Left colon (tissue), 2 donors: ENCODE measurements at places on chromosomes 5 and 9.

DNA sequence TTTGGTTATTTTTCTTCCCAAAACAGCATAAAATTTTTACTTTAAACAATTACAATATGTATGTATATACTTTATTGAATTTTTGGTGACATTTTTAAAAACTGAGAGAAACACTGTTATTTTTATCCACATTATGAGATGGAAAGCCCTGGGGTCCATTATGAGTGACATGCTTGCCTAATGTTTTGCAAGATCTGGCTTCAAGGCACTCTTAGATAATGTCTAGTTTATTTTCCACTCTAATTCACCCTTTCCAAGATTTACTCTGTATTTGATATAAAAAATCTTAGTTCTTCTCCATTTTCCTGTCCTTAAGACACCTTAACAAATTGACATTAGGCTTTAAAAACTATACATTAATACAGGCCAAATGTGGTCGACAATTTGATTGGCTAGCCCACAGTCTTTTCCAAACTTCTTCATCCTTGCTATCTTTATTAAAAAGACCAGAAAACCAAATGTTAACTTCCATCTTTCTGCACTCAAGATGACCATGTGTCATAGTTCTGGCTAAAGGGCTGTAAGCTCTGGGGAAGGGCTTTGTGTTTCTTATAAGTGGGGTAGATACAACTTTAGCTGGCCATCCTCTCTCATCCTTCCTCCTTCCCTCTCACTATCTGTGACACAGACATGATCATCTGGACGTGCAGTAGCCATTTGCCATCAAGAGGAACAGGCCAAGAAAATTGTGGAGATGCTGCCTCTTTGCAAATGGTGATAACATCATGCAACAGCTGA is 561.1 kb downstream of the PDE4D start:
- no peak for DNase-seq

GRCh38 chr9:11962327-11962726 is 730.9 kb upstream of the TYRP1 start:
- DNase-seq: no peak

DNA sequence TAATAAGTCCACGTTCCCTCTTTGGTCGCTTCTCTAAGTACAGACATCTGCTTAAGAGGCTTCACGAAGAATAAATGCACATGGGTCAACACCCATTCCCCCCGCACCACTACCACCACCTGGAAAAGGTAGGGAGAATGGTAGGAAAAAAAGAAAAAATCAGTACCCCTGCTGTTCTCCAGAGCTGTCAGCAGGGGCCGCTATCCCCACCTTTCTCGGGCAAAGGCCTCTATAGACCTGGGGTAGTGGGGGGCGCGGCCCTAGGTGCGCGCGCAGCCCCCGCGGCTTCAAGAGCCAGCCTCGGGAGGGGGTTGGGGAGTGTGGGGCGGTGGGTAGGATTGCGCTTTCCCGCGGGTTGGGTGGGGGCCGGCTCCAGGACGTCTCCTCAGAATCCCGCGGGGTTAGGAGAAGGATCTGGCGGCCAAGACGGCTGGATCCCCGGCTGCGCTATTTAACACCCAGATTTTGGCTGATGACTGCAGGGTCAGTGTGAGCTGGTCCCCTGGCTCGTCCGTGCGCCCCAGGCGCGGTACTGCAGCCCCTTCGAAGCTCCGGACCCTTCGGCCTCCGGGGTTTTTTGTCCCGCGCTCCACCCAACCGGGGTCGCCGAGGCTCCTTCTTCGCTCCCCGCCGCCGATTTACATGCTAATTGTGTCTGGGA is 1.6 kb upstream of the SEMA6A start:
- peak; percentile 67 for DNase-seq

- no peak for DNase-seq
Measured at GRCh38 chr5:53890490-53890889, 330.1 kb downstream of the NDUFS4 start.

GRCh38 chr5:133396814-133397213 is 215.5 kb downstream of the FSTL4 start:
- DNase-seq: no peak

- no peak for DNase-seq
Measured at GRCh38 chr5:172793577-172794488, 22.8 kb upstream of the DUSP1 start.
